ENCODE measurements at places on chromosomes 3 and 15.
A peak's percentile ranks its signal among the peaks of the same experiment; 100 is the strongest.

DNA sequence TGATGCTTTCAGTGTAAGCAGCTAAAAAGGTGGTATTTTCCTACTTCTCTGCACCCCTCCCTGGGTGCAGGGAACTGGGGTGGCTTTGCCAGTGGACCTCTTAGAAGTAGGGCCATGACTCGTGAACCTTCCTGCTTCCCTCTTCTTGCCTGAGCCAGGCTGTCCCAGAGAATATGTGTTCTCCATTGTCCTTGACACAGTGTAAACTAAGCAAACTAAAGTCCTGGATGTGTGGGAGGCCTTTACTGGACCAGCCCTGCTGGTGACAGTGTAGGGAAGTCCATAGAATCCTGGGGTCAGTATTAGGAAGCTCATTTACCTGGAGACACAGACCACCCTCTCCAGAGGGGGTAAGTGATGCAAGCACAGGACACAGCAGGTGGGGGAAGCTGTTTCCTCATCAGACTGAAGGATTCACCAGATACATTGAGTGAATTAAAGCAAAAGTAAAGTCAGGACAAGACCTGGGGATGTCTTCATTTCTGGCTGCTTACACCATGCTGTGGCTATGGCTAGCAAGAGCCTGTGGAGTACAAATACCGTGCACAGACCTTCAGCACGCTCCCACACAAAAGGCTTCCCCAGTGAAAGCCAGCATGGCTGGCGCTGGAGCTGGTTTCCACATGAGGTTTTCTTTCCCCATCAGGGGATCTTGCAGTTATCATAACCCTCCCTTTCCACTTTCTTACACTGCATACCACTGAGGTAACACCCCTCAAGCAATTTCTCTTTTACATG is 64.8 kb upstream of the LPP start:
- no peak for DNase-seq

DNA sequence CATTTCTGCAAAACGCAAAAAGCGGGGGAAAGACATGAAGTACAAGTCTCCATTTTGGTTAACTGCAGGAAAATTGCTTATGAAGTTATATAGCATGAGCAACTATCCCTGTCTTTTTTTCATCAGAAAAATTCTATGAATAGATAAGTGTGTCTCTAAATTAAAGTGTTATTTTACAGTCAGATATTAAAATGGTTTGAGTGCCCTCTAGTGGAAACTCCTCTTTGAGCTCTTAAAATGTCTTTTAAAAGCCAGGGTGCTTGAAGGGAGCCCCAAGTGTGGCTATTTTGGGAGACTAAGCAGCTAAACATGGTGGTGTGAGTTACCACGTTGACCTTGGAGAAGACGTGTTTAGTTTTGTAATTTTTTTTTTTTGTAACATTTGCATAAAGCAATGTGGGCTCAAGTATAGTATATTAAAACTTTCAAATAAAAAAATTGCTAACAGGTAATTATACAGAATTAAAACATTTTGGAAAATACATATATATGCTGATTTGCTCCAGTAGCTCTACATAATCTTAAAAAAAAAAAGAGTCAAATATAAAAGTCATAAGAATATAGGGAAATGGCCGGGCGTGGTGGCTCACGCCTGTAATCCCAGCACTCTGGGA is 77.2 kb downstream of the PPP2R3A start:
- no peak for DNase-seq

GRCh38 chr3:54550221-54550977 is 377.5 kb downstream of the LRTM1 start:
- DNase-seq: no peak

DNA sequence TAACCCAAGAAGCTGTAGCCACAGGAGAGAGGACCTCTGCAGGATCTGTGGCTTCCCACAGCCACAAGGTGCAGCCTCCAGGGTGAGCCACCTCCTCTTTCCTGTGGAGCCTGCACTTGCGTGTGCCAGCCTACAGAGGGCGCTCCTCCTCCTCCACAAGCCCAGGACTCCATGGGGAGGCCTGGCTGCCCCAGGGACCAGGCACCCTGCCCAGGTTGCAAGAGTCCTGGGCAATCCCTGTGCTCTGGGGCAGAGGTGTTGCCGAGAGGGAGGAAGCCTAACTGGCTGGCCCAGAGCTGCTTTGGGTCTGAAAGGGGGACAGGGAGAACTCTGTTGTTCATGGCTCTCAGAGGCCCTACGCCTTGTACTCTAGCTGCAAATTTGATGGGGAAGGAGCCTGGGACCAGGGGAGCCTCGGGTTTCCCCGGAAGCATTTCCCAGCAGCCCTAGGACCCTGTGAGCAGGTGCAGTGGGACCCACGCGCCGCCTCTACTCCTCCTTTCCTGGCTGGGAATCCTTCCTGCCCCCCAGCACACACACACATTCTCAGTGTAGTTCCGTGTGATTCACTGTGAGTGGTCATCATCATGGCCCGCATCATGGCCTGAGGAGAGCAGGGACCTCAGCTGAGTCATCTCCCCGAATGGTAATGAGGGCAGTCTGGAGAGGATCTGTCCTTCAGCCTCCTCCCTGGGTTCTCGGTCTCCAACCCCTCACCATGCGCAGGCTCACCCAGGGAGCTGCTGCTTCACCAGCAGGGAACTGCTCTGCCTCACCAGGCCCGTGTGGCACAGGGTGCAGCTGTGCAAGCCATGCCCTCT is 24.3 kb downstream of the TBC1D21 start:
- peak; percentile 85 for DNase-seq

- peak; percentile 95 for DNase-seq
Measured at GRCh38 chr3:126355777-126356372, 1.3 kb downstream of the KLF15 start.

DNA sequence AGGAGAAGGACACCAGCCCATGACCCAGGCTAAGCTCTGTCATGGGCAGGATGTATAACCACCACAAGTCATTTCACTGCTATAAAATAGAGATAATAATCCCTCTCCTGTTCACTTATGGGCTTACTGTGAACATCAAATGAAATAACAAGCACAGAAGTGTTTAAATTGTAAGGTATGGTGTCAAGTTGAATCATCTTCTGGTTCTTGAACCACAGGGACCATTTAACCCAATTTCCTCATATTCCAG is 44.3 kb upstream of the TLE3 start:
- DNase-seq: no peak

DNA sequence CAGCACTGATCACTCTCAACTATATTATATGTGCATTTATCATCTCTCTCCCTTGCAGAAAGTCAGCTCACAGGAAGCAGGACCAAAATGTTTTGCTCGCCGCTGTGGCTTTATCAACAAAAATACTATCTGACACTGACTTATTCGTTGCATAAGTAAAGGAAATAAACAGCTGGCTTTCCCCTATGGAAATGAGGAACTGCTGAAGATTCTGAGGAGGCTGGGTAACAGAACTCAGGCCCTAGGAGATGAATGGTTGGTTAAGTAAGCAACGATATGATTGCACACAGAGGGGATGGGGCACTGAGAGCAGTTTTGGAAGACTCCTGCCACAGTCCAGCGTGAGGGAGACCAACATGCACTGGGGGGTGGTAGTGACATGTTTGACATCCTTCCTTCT is 181.1 kb downstream of the STT3B start:
- DNase-seq: no peak

DNA sequence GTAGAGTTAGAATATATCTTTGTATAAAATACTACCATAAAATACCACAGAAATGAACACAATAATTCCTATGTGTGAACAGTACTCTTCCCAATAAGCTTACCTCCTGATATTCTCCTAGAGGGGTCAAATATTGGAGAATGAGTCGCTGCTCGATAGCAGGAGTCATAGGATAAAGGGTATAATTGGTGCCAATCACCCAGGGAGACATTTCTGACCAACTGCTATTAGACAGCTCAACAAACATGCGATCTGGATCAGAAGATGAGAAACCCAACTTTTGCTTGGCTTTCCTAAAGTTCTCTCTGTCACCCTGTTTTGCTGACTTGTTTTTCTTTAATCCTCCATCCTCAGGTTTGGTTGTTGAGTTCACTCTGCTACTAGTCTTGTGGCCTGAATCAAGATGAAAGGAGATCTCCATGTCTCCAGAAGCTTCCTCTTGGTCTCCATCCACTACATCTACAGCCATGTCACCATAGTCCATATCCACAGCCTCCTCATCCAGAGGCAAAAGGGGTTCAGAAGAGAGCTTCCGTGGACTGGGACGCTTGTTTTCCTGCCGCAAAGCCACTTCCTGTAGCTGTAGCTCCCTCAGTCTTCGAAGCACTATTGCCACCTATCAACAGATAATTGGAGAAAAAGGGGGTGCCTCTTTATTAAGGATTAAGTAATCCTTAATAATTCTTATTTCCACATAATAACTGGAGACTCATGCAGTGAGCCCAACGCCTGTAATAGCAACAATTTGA is 50.4 kb downstream of the RBM15B start:
- DNase-seq: no peak

GRCh38 chr3:195524171-195524896 is 18.8 kb downstream of the PPP1R2 start:
- no peak for DNase-seq

DNA sequence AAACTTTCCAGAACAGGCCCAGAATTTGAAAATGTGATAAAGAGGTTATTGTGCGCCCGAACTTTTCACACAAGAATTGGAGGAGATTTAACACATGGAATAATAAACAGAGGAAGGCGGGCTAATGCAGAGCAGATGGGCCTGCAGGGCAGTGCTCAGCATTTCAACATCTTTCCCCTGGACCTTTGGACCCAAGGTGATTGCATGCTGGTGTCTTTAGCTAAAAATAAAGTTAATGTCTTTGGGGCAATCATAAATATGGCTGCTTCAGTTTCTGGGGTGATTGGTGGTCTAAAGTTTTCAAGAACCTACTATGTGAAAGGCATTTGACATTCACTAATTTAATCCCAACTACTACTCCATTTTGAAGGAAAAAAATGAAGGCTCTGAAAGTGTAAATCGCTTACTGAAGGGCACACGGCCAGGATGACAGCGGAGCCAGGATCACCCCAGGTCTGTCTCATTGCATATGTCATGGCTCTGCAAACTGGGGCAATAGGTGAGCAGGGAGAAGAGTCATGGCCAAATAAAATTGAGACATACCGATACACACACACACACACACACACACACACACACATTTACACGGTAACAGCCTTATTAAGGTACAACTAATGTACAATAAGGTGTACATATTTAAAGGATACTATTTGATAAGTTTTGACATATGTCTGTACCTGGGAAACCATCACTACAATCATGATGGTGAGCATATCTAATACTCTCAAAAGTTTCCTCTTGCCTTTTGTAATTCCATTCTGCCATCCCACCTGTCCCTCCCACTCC is 243.1 kb upstream of the LRRFIP2 start:
- no peak for DNase-seq

DNA sequence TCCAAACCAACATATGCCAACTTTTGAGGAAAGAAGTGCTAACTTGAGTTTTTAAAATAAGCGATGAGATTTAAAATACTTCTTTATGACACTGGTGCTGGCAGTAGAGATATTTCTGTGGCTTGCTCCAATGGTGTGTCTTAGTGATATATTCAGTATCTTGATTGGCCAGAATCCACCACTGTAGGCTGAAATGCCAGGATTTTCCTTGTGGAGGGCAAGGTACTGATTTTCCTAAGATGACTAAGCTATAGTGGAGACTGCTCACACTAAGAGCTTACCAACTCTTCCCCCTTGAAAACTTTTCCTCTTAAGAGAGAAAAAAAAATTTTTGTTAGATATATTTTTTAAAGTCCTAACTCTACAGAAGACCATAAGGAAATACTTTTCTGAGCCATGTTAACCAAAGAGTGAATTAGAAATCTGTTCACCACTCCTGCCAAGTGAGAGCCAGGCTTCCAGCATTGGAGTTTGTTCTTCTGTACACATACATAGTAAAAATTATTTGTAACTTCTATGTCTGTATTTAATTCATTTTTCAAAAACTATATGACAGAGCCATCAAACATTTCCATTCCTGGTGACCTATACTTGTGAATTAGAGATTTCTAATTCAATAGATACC is 109.1 kb downstream of the PPP2R3A start:
- no peak for DNase-seq

DNA sequence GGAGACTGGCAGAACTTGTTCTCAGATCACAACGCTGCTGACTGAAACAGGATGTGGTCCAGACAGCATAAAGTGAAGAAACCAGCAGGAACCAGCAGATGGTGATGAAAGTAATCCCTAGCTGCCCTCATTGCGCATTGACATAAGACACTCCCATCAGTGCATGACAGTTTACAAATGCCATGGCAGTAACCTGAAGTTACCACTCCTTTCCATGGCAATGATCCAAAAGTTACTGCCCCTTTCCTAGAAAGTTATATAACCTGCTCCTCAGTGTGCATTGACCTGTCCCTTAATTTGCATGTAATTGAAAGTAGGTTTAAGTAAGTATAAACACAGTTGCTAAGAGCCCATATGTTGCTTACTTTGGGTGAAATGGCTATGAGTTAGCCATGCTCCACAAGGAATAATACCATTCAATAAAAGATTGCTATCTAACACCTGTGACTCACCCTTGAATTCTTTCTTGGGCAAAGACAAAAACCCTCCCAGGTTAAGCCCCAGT is 149.1 kb upstream of the CD96 start:
- DNase-seq: no peak

- DNase-seq: no peak
Measured at GRCh38 chr15:95998935-95999334, 331.6 kb upstream of the NR2F2 start.

- DNase-seq: no peak
Measured at GRCh38 chr3:39727415-39727814, 82.0 kb upstream of the MYRIP start.

DNA sequence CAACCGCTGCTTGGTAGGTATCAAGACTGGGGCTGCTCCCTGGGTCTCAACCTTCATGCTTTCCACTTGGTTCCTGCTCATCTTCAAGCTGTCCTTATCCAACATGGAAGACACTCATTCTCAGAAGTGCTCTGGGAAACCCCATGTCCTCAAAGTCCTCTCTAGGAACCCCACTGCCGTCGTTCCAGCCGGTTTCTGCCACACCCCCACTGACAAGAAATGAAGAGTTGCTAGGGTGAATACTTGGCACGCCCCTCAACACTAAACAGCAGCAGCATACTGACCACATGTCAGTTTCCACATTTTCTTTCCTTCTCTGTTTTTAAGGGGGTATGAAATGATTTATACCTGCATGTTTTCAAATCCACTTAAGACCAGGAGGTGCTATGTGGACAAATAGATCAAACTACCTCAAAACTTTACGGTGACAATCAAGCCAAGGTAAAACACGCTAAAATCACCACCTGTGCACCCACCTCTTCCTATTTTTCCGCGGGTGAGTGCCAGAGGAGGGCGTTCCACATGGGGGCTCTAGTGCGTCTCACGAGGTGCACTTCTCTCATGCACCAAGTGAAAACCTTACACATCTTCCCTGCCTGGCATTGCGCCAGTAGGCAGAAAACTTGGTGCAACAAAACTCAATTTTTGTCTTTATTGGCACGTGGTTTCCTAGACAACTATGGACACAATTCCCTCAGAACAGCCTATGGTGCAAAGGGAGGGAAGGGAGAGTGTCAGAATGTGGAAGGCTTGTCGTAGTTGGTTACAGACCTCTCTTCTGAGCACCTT is 125.1 kb downstream of the TJP1 start:
- no peak for DNase-seq

- no peak for DNase-seq
Measured at GRCh38 chr3:156808025-156808424, 18.1 kb upstream of the LEKR1 start.

GRCh38 chr3:54966979-54967378 is 39.1 kb upstream of the LRTM1 start:
- DNase-seq: no peak
